ENCODE measurements at places on chromosomes 6 and 20. TPM values are rescaled to one million over a fixed set of nuclear protein-coding genes. Genes with fewer than 3 reads are reported as not detected.

C6orf141 gene
- total RNA-seq, result not detected

PPP1R10 gene
- 17.7 TPM for total RNA-seq

RBBP9 gene
- 16.2 TPM for total RNA-seq

PRR18 gene
- not detected for total RNA-seq

LAMA5 gene
- 243 TPM for total RNA-seq

FUT9 gene
- not detected for total RNA-seq

ESR1 gene
- 1.8 TPM for total RNA-seq

GJA1 gene
- 563 TPM for total RNA-seq

MYT1 gene
- not detected for total RNA-seq

TCF21 gene
- total RNA-seq, result 0.50 TPM

SNAP91 gene
- not detected for total RNA-seq

Measured in smooth muscle cell of the pulmonary artery (primary cell).